ENCODE measurements at places on chromosomes 2 and 18.

DNA sequence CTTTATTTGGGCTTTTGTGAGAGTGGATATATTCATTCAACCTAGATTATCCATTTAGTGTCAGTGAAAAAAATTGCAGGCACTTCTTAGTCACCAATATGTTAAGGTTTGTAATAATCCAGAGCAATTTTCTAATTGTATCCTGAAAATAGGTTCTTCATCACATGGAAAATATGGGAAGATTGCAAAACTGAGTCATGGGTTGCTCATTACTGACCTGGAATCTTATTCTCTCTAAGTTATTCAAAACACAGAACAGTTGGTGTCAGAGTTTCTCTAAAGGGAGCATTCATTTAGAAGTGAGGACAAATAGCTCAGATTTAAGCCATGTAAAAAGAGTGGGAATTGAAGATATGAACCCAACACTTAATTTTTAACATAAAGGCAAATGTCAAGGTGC, 181.3 kb downstream of the IKZF2 start:
- DNase-seq, result no peak

DNA sequence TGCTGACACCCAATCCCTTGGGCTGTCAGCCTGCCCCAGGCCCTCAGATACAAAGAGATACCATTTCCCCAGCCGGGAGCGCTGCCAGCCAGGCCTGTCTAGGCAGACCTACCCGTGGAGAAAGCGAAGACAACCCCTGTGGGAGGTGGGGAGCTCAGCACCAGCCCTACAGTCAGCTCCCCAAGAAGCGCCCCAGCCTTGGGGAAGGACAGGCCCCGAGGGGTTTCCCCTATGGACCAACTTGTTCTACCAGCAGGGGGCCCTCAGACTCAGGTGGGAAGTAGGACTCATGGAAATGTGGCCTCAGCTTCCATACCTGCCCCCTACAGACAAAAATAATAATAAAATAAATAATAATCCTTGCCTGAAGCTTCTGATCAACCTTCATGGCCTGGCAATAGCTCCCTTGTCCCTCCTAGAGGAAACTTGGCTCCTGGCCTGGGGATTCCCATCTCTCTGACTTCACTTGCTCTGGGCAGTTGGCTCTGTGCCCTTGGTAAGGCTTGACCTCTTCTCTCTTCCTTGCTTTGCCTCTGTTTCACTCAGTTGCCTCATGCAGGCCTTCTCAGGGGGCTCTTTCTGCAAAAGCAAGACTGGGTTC, 7.0 kb downstream of the SLC35F6 start:
- no peak for DNase-seq

DNA sequence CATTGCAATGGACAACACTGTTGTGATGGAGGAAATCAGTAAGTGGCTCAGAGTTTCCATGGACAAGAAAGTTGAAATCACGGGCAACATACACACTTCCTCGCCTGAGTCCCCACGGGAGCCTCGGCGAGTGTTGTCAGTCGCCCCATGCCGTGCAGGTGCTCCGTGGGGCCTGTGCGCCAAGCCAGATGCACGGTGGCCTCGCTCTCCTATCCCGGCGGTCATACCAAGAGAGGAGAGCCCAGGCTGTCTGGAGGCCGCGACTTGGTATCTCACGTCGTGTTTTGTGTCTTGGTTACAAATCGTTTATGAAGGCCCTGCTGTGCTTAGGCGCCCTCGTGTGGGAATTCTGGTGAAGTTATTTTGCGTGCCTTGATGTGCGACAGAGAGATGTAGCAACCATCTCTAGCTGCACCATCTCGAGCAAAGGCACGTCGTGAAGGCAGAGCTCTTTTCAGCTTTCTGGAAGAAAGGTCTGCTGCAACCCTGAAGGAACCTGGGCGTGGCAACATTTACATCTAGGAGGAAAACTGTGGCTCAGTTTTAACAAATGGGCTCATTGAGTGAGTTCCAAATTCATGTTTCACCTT, 21.8 kb downstream of the ATG4B start:
- DNase-seq, result peak; percentile 22

DNA sequence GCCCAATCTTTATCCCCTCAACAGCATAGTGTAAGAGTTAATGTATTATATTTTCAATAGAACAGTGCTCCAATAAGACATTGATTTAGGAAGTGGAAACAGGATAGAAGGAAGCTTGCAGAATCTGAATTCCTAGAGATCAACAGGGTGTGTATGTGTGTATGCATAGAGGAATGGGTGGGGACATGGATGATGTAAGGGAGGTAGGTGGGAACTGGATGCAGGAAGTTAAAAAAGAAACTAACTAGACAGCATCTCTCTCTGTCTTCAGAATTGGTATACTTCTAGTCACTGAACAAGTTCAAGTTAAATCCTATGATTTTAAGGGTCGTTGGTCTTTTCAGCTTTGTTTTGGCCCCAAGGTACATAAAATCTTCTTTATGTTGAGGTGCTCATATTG, 196.6 kb downstream of the PMAIP1 start:
- no peak for DNase-seq

DNA sequence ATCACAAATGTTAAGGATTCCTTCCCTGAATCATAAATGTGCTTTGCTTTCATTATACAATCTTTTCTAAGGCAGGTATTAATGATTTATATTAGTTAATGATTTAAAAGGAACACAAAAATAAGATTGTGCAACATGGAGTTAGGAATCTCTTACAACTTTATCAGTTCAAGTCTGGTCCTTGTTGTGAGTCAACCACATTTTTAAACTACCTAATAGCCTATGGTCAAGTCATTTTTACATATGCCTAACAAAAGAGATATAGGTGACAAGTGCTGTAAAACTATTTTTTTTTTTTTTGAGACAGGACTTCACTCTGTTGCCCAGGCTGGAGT, 8.2 kb upstream of the INPP1 start:
- DNase-seq, result no peak

DNA sequence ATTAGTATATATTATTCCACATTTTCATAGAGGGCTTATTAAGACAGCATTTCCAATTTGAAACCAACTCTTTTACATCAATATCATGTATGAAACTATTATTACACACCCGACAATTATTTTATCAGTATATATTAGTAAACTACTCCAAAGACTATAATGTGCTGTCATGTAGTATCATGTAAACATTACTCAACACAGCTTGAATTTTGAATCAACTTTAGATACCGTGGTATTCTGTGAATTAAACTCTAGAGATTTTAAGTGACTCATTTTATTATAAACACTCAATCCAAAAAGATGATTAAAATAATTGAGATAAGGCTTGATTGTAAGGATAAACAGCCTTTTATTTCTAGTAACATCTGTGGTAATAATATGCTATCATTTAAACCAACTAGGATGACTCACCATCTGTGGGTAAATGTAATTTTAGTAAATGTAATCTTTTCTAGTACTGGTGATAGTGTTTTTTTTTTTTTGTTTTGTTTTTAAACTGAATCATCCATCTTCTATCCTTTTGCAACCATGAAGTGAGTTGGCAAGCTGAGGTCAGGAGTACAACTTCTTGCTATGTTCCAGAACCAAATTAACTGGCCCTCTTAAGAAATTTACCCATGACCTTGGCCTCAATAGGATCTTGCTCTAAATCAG, 144.3 kb upstream of the SMAD7 start:
- DNase-seq, result no peak

DNA sequence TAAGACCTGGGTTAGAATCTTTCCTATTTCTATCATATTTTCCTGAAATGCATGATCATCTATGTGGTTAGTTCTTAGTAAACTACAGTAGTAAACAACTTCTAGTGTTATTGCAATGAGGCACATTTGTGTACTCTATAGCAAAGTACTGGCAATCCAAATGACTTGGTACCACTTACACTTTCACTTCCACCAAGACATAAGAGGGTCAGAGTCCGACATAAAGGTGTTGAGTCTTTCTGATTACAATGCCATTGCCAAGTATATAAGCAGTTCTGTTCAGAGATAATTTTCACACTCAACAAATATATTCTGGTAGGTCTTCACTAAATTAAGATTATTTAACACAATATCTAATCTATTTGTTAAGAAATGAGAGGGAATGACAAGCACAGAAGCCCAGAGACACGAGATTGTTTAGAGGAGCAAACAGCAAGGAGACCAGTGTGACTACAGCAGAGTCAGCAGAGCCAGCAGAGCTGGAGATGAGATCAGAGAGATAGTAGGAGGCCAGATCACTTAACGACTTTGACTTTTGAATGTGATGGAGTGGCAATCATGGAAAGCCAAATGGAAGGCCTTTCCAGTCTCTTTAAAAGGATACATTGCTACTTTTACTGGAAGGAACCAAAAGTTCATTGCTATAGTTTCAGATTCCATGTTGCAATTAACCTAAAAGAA, 27.5 kb downstream of the SOS1 start:
- no peak for DNase-seq

DNA sequence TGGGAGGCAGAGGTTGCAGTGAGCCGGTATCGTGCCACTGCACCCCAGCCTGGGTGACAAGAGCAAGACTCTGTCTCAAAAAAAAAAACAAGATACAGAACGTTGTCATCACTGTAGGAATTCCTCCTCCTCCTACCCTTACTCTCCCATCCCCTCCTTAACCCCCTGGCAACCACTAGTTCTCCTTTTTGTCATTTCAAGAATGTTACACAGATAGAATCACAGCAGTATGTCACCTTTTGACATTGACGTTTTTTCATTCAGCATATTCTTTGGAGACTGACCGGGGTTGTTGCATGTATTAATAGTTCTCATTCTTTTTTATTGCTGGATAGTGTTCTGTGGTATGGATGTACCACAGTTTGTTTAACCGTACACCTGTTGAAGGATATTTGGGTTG, 32.4 kb downstream of the TTLL4 start:
- no peak for DNase-seq

DNA sequence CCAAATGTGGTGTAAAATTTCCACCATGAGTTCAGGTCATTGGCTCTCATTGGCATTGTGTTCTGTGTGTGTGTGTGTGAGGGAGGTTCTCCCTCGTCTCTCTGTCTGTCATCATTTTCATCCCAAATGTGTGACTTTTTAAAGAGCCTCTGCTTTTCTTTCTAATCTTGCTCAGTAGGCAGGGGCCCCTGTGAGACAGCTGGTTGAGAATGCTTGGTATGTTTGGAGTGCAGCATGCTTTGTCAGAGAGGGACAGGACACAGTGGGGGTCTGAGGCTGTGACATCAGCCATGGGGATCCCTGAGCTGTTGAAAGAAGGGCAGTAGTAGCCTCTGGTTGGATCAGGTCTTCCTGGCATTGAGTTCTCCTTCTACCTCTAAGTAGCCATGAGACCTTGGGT, 10.6 kb downstream of the PTPRM start:
- no peak for DNase-seq

- DNase-seq, result no peak
Observed at GRCh38 chr2:127421871-127422558, 3.8 kb downstream of the PROC start.

GRCh38 chr2:8592736-8593135, 89.1 kb upstream of the ID2 start:
- DNase-seq, result no peak

GRCh38 chr2:20620271-20620681, 30.6 kb downstream of the HS1BP3 start:
- no peak for DNase-seq

DNA sequence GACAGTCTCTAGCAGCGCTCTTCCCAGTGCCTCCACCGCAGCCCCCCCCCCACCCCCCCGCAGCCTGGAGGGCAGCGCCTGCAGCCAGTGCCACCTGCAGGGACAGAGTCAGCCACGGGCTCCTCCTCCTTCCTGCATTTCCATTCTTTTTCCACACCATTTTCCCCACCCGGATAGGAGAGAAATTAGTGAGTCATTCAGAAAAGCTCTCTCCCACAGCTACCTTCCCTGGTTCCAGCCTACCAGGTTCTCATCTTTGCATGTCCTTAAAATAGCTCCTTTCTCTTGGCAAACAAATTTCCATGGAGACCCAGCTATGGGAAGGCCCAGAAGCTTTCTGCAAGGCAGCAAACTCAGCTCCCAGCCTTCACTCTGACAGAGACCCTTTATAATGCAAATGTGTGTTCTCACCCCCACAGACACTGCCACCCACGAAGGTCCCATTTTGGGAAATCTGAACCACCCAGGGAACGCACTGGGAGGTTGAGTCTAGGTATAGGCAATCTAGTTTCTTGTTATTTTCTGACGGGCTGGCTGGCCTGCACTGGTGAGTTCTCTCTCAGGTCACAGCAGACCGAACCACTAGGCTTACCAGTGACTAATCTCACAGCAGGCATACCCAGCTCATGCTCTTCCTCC, 41.8 kb upstream of the ATG16L1 start:
- DNase-seq, result no peak
